ENCODE measurements at places on chromosomes 1 and 21. TPM values are rescaled to one million over a fixed set of nuclear protein-coding genes. Genes with fewer than 3 reads are reported as not detected.

Gene CDCA8
- total RNA-seq: 43.3 TPM

Gene RNF186
- not detected for total RNA-seq

Gene ATAD3C
- total RNA-seq: 1.3 TPM

Gene AGT
- total RNA-seq: not detected

Gene TRNP1
- total RNA-seq: 0.99 TPM

Gene RAB3B
- 0.17 TPM for total RNA-seq

Gene NBPF4
- total RNA-seq: 0.11 TPM

Gene HSF2BP
- 1.4 TPM for total RNA-seq

Gene AADACL3
- total RNA-seq: not detected
